ENCODE measurements at places on chromosomes 2 and 18. TPM values are rescaled to one million over a fixed set of nuclear protein-coding genes. Genes with fewer than 3 reads are reported as not detected.

SNRNP27 gene
- 66.7 TPM for total RNA-seq

ATP6V1B1 gene
- total RNA-seq: 1.8 TPM

SH3BP4 gene
- total RNA-seq: 15.4 TPM

HSPD1 gene
- total RNA-seq: 207 TPM

SYT4 gene
- total RNA-seq: not detected

ADCY3 gene
- 36.2 TPM for total RNA-seq

PLB1 gene
- total RNA-seq: 1.1 TPM

POTEI gene
- total RNA-seq: not detected

CRYGC gene
- total RNA-seq: not detected

FARP2 gene
- total RNA-seq: 23.2 TPM

FAM237A gene
- total RNA-seq: not detected

RGPD3 gene
- total RNA-seq: 0.37 TPM

RNF181 gene
- total RNA-seq: 212 TPM

CAVIN2 gene
- total RNA-seq: 6.2 TPM

IL37 gene
- not detected for total RNA-seq

All from smooth muscle cell of the umbilical artery (primary cell).